Muscle of leg (tissue), 16 donors: ENCODE measurements at places on chromosomes 6 and 20. TPM values are rescaled to one million over a fixed set of nuclear protein-coding genes. Genes with fewer than 3 reads are reported as not detected.
A peak's percentile ranks its signal among the peaks of the same experiment; 100 is the strongest.

GRCh38 chr6:113320653-113321052 is 536.5 kb upstream of the MARCKS start:
- no peaks in the 10 kb centered on the region for H3K36me3 ChIP-seq
- peaks cover 10% of the 10 kb centered on the region for H3K4me1 ChIP-seq
- H3K27ac ChIP-seq = no peak overlapping the region

DNA sequence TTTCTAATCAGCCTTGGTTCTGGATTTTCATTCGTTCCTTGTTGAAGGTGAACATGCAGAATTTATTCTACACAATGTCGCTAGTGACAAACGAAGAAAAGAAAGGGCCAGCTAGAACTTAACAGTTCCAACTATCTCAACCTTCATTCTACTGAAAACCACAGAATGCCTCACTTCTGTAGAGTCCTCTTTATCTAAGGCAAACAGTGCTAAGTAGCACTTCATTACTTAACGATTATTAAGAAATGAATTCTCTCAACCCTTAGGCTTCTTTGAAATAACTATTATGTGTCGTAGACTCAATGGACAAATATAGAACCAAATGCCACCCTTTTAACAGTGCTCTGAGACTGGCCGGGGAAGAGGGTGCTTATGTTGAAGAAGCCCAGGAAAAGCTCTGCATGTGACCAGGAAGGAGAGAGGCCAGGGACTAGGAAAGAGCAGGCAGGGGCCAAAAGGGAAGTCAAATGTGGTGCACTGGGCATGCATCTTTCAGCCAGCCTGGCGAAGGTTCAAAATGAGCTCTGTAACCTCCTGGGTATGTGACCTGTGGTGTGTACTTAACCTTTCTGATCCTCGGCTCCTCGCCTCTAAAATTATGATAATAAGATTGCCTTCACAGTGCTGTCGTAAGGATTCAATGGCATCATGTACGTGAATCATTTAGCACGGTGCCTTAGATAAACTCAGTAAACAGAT is 55.4 kb upstream of the BMP2 start:
- no peak overlapping the region for H3K27ac ChIP-seq

Gene RSPH3
- total RNA-seq = 2.4 TPM

DNA sequence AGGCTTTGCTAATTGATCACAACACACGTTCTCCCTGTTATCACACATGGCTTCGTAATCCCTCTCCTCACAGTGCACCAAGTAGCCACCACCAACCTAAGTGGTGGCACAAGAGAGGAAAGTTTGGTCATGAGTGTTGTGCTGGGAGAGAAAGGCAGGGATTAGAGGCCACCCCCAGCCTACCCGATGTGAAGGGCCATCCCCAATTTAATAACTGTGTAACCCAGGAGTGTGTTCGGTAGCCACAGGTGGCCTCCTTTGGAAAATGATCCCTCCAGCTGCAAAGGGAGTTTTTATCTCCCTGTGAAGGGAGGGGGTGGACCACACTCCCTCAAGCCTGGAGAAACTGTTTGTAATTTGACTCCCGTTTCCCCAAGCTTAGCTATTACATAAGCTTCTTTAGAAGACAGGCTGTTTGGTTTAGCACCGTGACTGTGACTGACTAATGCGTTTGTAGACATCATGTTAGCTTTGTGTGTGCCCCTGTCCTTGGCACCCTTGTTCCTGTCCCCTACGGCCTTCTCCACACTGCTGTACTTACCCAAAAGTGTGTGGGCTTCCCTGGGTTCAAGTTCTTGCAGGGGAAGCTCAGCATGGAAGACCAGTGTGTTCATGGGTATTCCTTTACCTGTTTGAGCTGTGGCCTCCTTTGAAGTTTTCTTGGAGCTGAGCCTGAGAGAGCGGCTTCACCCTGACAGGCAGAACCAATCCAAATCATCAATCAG is 20.6 kb downstream of the PPP1R16B start:
- no peak overlapping the region for H3K27ac ChIP-seq
- DNase-seq = peak; percentile 33
- no peak overlapping the region for H3K4me3 ChIP-seq
- H3K4me1 ChIP-seq = peaks cover 9% of the 10 kb centered on the region

DNA sequence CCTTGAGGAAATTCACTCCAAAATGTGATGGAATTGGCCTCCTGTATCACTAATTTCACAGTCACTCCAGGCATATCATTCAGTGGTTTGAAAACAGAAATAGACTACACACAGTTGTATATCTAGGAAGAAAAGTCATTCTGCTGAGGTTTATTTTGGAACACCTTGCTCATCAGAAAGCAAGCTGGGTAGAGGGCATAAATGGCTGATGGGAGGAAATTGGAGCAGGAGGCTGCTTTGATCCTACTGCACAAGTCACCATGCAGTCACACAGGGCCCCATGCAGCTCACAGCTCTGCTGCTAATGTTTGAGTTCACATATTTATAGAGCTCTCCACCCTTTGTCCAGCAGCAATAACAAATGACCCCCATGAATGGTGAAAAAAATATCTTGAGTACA is 12.3 kb downstream of the NHLRC1 start:
- H3K27ac ChIP-seq = peak overlapping the region; percentile 65

Gene NOTCH4
- total RNA-seq = 14.0 TPM

DNA sequence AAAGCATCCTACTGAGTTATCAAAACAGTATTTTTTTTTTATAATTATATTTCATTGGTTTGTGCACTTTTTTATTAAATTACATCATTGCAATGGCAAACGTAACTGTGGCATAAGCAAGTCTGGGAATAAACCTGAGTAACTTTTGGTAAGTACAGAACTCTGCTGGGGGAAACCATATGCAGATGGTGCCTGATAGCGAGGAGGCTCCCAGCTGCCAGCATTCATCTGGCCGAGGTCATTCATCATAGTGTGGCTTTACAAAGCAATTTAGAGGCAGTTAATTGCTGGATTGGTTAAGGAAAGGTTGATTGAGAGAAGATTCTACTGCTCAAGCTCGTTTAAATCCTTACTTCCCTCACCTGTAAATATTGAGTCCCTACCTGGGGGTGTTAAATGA is 52.6 kb downstream of the HECA start:
- H3K4me3 ChIP-seq = no peak overlapping the region
- H3K4me1 ChIP-seq = no peaks in the 10 kb centered on the region
- H3K27ac ChIP-seq = no peak overlapping the region
- no peaks in the 10 kb centered on the region for H3K36me3 ChIP-seq
- DNase-seq = no peak

GRCh38 chr20:1802385-1803060 is 92.7 kb upstream of the SIRPA start:
- peak overlapping the region; percentile 37 for H3K27ac ChIP-seq
- peak; percentile 67 for DNase-seq
- no peaks in the 10 kb centered on the region for H3K36me3 ChIP-seq
- peaks cover 10% of the 10 kb centered on the region for H3K4me1 ChIP-seq

Gene SLC35B3
- total RNA-seq = 11.2 TPM

DNA sequence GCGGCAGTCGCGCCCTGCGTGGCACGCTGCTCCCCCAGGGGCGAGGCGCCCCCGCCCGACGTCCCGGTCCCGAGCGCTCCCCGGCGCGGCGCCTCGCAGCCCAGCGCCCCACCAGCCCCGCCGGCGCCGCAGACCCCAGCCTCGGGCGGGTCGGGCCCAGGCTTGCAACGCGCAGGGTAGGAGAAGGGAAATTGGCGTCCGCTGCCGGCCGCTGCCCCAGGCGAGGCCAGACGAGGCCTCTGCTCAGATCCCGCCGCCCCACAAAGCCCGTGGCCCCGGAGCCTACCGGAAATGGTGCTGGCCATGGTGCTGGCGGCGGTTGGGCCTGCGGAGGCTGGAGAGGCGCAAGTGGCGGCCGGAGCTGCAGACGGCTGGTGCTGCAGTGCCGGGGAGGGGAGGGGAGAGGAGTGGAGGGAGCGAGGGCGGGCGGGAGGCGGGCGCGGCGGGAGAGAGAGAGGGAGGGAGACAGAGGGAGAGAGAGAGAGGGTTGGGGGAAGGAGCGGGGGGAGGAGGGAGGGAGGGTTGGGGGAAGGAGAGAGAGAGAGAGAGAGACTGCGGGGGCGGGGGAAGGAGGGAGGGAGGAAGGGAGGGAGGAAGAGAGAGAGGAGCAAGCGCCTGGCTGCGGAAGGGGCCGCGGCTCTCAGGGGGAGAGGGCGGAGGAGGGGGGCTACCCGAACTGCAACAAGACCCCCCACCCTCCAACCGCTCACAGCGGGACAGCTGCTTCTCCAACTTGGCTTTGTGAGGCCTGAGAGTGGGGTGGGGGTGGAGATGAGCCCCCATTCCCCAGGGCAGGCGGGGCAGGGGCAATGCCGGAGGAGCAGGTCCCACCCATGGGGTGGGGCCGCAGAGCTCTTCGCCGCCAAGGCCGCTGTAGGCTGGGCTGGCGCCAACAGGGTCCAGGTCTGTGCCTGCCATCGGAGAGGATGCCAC is at the start of gene STMN3:
Gene STMN3, minus strand, starts transcription at position 384 of the 933 bp plus-strand sequence. Its CDS starts 79 bp downstream, at position 305.
- peak within 1 kb of the TSS; percentile 57 for H3K4me3 ChIP-seq
- peaks cover 24% of the 10 kb centered on the region for H3K4me1 ChIP-seq
- H3K36me3 ChIP-seq = no peaks in the 10 kb centered on the region
- H3K27me3 ChIP-seq = peaks cover 3% of the 10 kb centered on the region
- peak within 1 kb of the TSS; percentile 67 for H3K27ac ChIP-seq

Gene PRSS16
- 0.09 TPM for total RNA-seq
